ENCODE measurements at places on chromosomes 7 and 10.

- no peak overlapping the region for H3K4me3 ChIP-seq
- H3K36me3 ChIP-seq, result no peaks in the 10 kb centered on the region
These were observed 805.6 kb downstream of the NRG3 start for GRCh38 chr10:82680608-82681007.

- H3K36me3 ChIP-seq, result no peaks in the 10 kb centered on the region
- peak overlapping the region; percentile 76 for H3K4me3 ChIP-seq
- peaks cover 44% of the 10 kb centered on the region for H3K4me1 ChIP-seq
- peak; percentile 37 for DNase-seq
- H3K27ac ChIP-seq, result peak overlapping the region; percentile 71
These were observed 167.7 kb upstream of the PPP1R3A start for GRCh38 chr7:114086537-114086913.

GRCh38 chr10:101014966-101015581 is 15.5 kb downstream of the LZTS2 start:
- no peak overlapping the region for H3K27ac ChIP-seq
- peaks cover 48% of the 10 kb centered on the region for H3K27me3 ChIP-seq
- no peak overlapping the region for H3K4me3 ChIP-seq
- H3K4me1 ChIP-seq, result peaks cover 36% of the 10 kb centered on the region
- no peak for DNase-seq

DNA sequence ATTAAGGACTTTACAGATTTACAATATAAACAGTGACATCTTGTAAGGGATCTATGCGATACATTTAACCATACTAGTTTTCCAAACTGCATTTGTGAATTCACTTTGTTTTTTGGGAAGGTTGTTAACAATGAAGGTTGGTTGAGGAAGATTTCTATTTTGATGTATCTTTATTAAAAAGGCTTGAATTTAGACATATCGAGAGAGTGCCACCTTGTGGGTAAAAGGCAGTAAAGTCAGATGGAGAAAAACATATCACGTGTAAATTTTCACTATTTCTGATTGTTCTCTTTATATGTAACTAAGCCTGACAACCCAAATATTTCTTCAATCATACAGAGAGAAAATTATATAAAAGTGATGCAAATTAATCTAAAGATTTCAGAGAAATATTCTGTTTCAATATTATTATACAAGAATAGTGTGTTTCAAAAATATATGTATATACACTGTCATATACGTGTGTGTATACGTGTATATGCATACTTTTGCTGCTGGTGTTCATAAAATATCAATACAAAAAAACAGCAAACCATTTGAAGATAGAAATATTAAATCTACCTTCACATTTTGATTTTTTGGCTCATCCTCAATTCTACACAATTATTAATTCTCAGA is 988.6 kb downstream of the SORCS1 start:
- H3K27me3 ChIP-seq, result no peaks in the 10 kb centered on the region
- no peak overlapping the region for H3K27ac ChIP-seq
- DNase-seq, result no peak

DNA sequence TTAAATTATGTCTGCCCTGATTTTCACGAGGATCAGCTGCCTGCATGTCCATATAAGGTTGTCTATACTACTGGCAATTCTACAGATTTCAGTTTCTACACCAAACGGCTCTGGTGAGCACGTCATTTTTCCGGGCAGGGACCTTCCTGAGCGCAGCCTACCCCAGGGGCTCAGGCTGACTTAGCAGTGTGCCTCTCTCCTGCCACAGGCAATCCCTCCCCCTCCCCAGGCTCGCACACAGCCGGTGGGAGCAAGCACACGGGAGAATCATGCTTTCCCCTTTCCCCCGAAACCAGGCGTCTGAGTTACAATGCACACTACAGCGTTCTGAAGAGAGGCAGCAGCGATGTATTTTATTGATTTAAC is 1.7 kb downstream of the KLF6 start:
- H3K4me1 ChIP-seq, result peaks cover 59% of the 10 kb centered on the region
- peaks cover 65% of the 10 kb centered on the region for H3K36me3 ChIP-seq
- H3K27ac ChIP-seq, result peak overlapping the region; percentile 96
- H3K27me3 ChIP-seq, result no peaks in the 10 kb centered on the region
- H3K4me3 ChIP-seq, result peak overlapping the region; percentile 87

DNA sequence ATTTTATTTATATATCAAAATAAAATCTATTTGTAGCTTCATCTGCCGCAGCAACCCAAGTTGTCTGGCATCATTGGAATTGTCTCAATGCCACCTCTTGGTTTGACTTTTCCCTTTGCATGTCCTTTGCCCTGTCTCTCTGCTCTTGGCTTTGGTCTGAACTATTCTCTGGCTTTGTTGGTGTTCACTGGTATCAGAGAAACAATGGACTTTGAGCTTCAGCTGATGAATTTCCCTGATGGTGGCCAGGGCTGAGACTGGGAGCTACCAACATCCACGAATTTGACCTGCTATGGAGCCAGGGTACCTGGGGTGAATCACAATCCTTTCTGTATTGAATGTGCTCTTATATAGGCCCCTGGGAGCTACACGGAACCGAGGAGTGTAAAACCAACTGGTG is 311.7 kb upstream of the KIAA1217 start:
- DNase-seq, result no peak
- no peaks in the 10 kb centered on the region for H3K4me1 ChIP-seq
- no peaks in the 10 kb centered on the region for H3K27me3 ChIP-seq
- no peak overlapping the region for H3K27ac ChIP-seq
- H3K4me3 ChIP-seq, result no peak overlapping the region
- no peaks in the 10 kb centered on the region for H3K36me3 ChIP-seq

DNA sequence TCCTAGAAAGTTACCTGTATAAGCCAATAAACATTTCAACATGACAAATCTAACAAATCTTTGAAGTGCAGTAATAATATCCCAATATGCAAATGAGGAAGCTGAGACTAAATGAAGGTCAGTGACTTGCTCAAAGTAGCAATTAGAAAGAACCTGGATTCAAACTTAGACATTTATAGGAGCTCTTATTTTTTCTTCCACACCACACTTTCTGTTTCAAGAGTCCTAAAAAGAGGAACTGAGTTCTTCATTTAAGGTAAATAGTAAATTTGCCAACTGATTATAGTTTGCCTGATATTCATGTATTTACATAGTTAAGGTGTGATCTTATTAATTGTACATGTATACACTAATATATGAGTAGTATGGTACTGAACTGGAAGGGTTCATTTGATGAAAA is 44.0 kb downstream of the KLHDC10 start:
- peaks cover 8% of the 10 kb centered on the region for H3K36me3 ChIP-seq
- H3K27me3 ChIP-seq, result no peaks in the 10 kb centered on the region
- H3K4me3 ChIP-seq, result no peak overlapping the region
- H3K4me1 ChIP-seq, result peaks cover 9% of the 10 kb centered on the region
- no peak overlapping the region for H3K27ac ChIP-seq

- no peak overlapping the region for H3K27ac ChIP-seq
- no peak overlapping the region for H3K4me3 ChIP-seq
- no peaks in the 10 kb centered on the region for H3K4me1 ChIP-seq
- no peaks in the 10 kb centered on the region for H3K27me3 ChIP-seq
- H3K36me3 ChIP-seq, result no peaks in the 10 kb centered on the region
These were observed 650.9 kb upstream of the GALNT17 start for GRCh38 chr7:70480927-70481569.

- H3K36me3 ChIP-seq, result no peaks in the 10 kb centered on the region
- no peak overlapping the region for H3K27ac ChIP-seq
- DNase-seq, result no peak
- H3K4me3 ChIP-seq, result no peak overlapping the region
- no peaks in the 10 kb centered on the region for H3K4me1 ChIP-seq
These were observed 124.9 kb downstream of the ELFN1 start for GRCh38 chr7:1794888-1795542.

DNA sequence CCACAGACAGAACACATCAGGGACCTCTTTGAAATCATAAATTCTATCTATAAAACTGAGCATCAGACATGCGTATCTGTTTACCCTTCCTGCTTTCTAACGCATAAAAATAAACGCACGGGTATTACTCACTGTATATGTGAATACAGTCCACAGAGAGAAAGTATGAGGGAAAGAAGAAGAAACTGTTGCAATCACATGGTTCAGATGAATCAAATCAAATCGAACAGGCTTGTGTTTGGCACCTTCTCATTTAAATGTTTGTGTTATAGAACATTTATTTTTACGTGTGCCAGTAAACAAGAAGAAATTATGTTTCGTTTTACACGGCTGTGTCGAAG is 322.0 kb downstream of the FRMD4A start:
- H3K4me3 ChIP-seq, result peak overlapping the region; percentile 78
- H3K27me3 ChIP-seq, result no peaks in the 10 kb centered on the region
- no peak for DNase-seq

DNA sequence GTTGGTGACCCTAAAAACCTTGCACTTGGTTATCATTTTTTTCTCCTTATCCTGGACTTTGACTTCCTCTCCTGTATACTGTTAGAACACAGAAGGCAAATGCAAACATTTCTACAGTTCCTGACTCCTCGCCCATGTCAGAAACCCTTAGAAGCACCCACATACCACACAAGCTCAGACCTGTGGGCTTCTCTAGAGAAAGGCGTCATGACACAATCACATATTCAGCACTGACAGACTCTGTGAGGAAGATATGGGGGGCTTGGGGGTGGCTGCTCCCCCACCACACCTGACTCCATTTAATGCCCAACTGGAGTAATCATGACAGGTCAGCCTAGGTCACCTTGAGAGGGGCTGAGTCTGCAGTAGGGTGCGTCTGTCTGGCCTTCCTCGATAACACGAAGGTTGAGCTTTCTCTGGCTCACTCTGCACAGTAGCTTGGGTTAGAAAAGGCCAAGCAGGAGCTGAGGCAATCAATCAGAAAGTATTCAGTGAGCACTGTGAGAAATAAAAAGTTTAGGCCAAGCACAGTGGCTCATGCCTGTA is 50.9 kb downstream of the CCDC3 start:
- no peak overlapping the region for H3K27ac ChIP-seq
- no peak for DNase-seq
- no peaks in the 10 kb centered on the region for H3K4me1 ChIP-seq
- H3K36me3 ChIP-seq, result no peaks in the 10 kb centered on the region
- peaks cover 3% of the 10 kb centered on the region for H3K27me3 ChIP-seq
- no peak overlapping the region for H3K4me3 ChIP-seq

- H3K4me3 ChIP-seq, result no peak overlapping the region
- DNase-seq, result no peak
- no peak overlapping the region for H3K27ac ChIP-seq
- H3K36me3 ChIP-seq, result no peaks in the 10 kb centered on the region
- peaks cover 29% of the 10 kb centered on the region for H3K4me1 ChIP-seq
- H3K27me3 ChIP-seq, result no peaks in the 10 kb centered on the region
These were observed 39.1 kb upstream of the LRRN3 start for GRCh38 chr7:111051832-111052231.

GRCh38 chr7:101727184-101727583 is 90.2 kb upstream of the CUX1 start:
- no peaks in the 10 kb centered on the region for H3K36me3 ChIP-seq
- no peak for DNase-seq
- H3K4me3 ChIP-seq, result no peak overlapping the region
- no peaks in the 10 kb centered on the region for H3K4me1 ChIP-seq

DNA sequence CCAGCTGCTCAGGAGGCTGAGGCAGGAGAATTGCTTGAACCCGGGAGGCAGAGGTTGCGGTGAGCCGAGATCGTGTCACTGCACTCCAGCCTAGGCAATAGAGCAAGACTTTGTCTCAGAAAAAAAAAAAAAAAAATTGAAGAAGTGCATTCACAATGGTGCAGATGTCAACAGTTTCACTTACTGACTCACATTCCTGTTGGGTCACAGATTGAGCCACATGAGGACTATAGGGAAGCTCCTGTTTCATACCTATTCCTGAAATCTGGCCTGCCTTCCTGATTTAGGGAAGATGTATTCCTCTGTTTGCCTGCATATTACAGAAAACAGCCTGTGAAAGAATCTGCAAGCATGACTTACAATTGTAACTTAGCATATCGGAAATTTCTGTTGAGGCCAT is 78.2 kb downstream of the AKR1C4 start:
- H3K27ac ChIP-seq, result no peak overlapping the region
- no peaks in the 10 kb centered on the region for H3K27me3 ChIP-seq
- no peak overlapping the region for H3K4me3 ChIP-seq
- no peaks in the 10 kb centered on the region for H3K36me3 ChIP-seq

- peak overlapping the region; percentile 75 for H3K4me3 ChIP-seq
- peaks cover 3% of the 10 kb centered on the region for H3K36me3 ChIP-seq
- H3K4me1 ChIP-seq, result peaks cover 71% of the 10 kb centered on the region
- H3K27me3 ChIP-seq, result no peaks in the 10 kb centered on the region
- peak overlapping the region; percentile 92 for H3K27ac ChIP-seq
These were observed 72.5 kb upstream of the UCN3 start for GRCh38 chr10:5292196-5292735.

DNA sequence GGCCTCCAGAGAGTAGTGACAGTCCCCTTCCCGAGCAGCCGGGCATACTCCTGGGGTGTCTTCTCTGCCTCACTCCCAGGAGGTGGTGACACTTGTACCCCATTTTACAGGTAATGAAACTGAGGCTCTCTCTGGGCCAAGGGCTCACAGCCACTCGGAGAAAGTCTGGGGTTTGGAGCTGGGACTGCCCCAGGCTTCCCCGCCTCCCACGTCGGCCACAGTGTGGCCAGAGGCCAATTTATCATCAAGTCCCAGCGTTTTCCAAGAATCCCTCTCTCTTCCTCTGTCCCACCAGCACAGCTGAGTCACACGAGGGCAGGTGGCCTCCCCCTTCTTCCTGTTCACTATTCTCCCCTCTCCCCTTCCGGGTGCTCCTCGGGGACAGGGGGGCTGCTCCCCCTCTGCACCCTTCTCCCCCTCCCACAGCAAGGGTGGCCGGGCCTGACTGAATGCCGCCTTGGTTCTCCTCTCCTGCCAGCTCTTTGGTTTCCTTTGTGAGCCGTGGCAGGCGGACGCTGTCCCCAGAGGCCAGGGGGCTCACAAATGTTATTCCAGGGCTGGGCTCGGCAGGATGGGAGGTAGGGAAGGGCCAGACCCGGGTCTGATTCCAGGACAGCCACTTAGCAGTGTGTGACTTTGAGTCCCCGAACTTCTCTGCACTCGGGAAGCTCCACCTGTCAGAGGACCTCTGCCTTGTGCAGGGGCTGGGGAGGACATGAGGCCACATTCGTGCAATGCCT is 17.7 kb downstream of the CLIP2 start:
- no peak overlapping the region for H3K27ac ChIP-seq
- no peaks in the 10 kb centered on the region for H3K36me3 ChIP-seq
- peak; percentile 35 for DNase-seq
- H3K27me3 ChIP-seq, result peaks cover 24% of the 10 kb centered on the region
- peak overlapping the region; percentile 44 for H3K4me3 ChIP-seq

GRCh38 chr10:77041636-77042258 is 595.9 kb downstream of the KCNMA1 start:
- peaks cover 2% of the 10 kb centered on the region for H3K27me3 ChIP-seq
- peaks cover 18% of the 10 kb centered on the region for H3K4me1 ChIP-seq
- H3K36me3 ChIP-seq, result no peaks in the 10 kb centered on the region
- H3K4me3 ChIP-seq, result no peak overlapping the region
- peak; percentile 41 for DNase-seq
- H3K27ac ChIP-seq, result peak overlapping the region; percentile 81

GRCh38 chr10:48577158-48577557 is 27.7 kb downstream of the ARHGAP22 start:
- DNase-seq, result no peak
- no peak overlapping the region for H3K27ac ChIP-seq
- H3K4me3 ChIP-seq, result no peak overlapping the region
- no peaks in the 10 kb centered on the region for H3K36me3 ChIP-seq

GRCh38 chr10:30037620-30038336 is 21.6 kb downstream of the JCAD start:
- peaks cover 16% of the 10 kb centered on the region for H3K4me1 ChIP-seq
- H3K27ac ChIP-seq, result no peak overlapping the region
- peaks cover 94% of the 10 kb centered on the region for H3K27me3 ChIP-seq
- H3K4me3 ChIP-seq, result no peak overlapping the region
- no peaks in the 10 kb centered on the region for H3K36me3 ChIP-seq
- DNase-seq, result no peak

GRCh38 chr10:92894081-92894655 is 45.8 kb downstream of the EXOC6 start:
- H3K27me3 ChIP-seq, result no peaks in the 10 kb centered on the region
- H3K4me1 ChIP-seq, result peaks cover 12% of the 10 kb centered on the region
- H3K27ac ChIP-seq, result no peak overlapping the region
- DNase-seq, result no peak

Measured in activated T-cell treated with anti-CD3 and anti-CD28 coated beads, Interleukin-2, amount 50 U/mL, for 24 hours (primary cell).